Activated T-cell treated with anti-CD3 and anti-CD28 coated beads for 1 hour (primary cell): ENCODE measurements at places on chromosomes 16 and 17.
A peak's percentile ranks its signal among the peaks of the same experiment; 100 is the strongest.

GRCh38 chr17:59829217-59830006 lies 63.3 kb downstream of the TUBD1 start:
- DNase-seq = no peak

DNA sequence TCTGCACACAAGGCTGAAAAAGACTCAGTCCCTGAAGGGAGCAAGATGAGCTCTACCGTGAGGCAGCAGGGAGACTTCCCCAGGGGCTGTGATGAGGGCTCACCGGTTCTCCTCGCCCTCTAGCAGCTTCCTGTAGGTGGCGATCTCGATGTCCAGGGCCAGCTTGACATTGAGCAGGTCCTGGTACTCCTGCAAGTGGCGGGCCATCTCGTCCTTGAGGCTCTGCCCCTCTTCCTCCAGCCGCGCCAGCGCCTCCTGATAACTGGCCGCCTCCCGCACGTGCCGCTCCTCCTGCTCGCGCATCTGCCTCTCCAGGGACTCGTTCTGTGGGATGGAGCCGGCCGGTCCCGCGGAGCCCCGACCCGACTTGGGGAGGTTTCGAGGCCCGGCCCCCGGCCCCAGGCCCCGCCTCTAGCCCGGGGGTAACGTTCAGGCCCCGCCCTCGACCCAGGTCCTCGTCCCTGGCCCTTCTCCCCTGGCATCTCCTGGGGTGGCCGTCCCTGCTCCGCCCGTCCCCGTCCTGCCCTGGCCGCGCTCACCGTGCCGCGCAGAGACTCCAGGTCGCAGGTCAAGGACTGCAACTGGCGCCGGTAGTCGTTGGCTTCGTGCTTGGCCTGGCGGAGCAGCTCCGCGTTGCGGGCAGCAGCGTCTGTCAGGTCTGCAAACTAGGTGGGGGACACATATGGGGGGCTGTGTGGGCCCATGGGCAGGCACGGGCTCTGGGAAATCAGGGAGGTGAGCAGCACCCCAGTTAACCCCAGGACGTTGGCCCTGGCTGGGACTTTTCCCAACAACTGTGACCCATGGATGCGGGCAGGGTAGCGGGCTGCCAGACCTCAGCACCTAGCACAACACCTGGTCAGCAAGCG lies 3.9 kb downstream of the GFAP start:
- DNase-seq = peak; percentile 32

DNA sequence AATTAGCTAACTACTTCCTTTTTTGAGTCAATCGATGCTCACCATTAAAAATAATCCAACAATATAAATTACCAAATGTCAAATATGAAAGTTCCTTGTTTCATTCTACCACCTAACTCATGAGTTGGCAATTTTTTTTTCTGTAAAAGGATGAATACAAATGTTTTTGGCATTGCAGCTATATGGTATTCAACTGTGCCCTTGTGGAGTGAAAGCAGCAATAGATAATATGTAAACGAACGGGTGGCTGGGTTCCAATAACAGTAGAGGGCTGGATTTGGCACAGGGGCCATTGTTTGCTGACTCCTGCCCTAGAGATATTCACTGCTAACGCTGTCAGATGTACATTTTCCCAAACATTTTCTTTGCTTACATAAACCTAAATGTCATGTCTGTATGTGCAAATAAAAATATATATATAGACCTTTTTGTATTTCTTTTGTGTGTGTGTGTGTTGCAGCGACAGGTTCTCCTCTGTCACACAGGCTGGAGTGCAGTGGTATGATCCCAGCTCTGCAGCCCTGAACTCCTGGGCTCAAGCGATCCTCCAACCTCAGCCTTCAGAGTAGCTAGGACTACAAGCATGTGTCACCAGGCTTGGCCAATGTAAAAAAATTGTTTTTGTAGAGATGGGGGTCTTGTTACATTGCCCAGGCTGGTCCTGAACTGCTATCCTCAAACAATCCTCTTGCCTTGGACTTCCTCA lies 73.9 kb downstream of the RPGRIP1L start:
- no peak for DNase-seq

DNA sequence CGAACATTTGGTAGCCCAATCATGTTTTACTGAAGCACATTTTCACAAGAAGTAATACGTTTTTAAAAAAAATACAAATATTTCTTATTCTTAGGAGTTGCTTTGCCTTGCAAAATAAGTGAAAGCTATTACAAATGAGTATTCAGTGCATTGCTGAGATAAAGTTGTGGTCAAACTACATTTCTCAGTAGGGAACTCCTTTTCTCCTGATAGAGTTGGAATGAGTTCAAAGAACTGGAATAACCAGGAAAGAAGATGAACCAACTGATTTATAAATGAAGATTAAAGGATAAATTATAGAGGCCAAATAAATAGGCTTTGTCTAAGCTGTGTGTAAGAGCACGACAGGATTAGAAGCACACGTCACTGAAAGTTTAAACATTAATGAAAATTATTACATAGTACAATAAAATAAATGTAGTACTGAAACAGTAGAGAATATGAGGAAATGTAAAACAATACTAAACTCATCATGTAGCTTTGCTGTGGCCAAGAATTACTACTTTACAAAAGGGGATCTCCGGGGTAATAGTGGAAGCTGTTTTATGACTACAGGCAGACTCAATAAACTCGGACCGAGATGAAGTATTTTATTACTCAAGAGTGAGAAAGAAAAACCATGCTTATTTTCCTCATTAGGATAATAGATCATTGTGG lies 73.6 kb downstream of the KCNJ2 start:
- DNase-seq = no peak

DNA sequence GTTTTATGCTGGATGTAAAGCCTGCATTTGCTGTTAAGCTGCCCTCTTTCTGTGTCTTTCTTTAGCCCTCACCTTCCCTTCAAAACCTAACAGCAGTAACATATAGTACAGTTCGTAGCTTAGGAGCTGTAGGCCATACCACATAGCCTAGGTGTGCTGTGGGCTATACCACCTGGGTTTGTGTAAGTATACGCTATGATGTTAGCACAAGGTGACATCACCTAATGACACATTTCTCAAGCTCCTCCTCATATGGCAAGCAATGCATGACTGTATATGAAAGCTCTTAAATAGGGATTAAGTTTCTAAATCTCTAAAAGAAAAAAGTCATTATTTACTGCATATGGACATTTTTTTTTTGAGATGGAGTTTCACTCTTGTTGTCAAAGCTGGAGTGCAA lies 57.8 kb upstream of the TMEM97 start:
- no peak for DNase-seq
